Fibroblast of skin of back (primary cell): ENCODE measurements at places on chromosomes 2 and 18.

- DNase-seq: no peak
Observed at GRCh38 chr2:68052717-68053422, 9.9 kb downstream of the C1D start.

- no peak for DNase-seq
Observed at GRCh38 chr2:238852206-238852869, 4.5 kb downstream of the TWIST2 start.

GRCh38 chr18:39208729-39209128 is 1643.1 kb upstream of the CELF4 start:
- no peak for DNase-seq

DNA sequence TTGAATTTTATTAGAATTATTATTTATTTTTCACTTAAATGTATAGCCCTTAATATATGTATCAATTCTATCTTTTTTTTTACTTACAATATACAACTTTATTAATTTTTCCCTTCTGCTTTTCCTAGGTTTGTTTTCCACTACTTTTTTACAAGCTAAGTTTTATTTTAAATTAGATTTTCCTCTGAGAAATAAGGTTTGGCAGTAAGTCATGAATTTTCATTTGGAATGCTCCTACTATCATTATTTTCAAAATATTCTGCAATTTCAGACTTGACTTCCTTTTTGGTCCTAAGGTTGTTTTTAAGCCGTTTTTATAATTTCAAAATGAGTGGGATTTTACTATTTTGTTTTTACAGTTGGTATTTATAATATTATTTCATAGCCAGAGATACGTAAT is 222.8 kb upstream of the PIEZO2 start:
- DNase-seq: no peak

DNA sequence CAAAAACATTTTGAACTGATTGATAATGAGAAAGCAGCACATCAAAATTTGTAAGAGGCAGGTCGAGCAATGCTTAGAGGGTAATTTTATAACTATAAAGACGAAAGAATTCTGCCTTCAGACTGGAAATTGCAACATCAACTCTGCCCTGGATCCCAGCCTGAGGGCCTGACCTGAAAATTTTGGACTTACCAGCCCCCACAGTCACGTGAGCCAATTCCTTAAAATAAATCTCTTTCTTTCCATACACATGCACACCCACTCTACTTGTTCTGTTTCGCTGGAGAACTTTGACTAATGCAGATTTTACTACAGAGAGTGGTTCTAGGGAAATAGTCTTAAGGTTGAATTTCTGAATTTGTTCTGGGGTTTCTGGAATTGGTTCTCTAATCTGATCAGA is 14.6 kb upstream of the ACOXL start:
- DNase-seq: no peak

DNA sequence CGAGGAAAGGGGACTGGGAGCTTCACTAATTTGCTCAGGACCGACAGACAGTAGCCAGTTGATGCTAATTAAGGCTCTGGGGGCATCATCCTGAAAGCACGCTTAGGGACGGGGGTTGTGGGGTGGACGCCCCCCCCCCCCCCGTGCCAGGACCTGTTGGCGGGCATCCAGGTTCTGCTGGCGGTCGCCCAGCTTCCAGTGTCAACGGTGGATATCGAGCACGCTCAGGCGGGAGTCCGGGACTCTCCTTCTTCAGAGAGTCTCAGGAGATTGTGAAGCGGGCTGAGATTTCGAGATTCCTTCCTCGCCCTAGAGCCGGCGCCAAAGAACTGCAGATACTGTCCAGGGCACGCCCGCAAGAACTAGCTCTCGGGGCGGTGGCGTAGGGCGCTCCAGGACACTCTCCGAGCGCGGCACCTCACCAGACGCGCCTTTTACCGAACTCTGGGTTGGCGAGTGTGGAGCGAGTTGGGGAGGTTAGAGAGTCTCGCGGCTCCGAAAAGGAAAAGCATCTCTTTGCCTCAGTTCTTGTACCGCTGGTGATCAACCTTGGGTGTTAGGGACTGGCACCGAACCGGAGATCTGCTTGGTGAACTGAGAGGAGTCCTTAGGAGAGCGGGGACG is 5.6 kb downstream of the RAX start:
- DNase-seq: peak; percentile 19

GRCh38 chr2:218367415-218368149 is 10.9 kb downstream of the CATIP start:
- peak; percentile 74 for DNase-seq
